ENCODE measurements at places on chromosomes 6 and 20.

- DNase-seq: no peak
Observed at GRCh38 chr20:4809707-4810106, 88.0 kb downstream of the PRND start.

- no peak for DNase-seq
Observed at GRCh38 chr6:17679726-17680125, 27.0 kb downstream of the NUP153 start.

DNA sequence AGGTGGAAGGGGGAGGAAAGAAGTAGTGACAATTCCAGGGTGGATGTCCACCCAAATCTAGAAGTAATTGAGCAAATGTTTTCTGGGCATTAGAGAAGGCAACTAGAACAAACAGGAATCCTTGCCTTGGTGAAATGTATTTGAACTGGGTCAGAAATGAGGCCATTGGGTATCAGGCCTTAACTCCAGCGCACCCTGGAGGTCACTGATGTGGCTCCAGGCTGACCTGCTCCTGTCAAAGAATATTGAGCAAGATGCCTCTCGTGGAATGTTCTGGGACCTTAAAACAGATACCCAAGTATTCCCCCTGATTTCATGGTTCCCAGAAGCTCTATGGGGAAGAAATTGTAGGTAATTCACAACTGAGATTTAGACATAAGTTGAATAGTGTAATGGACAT, 6.9 kb downstream of the HLA-DPB1 start:
- DNase-seq: no peak

GRCh38 chr6:162245830-162246420, 481.6 kb downstream of the PRKN start:
- no peak for DNase-seq

- DNase-seq: no peak
Observed at GRCh38 chr6:55866128-55866527, 9.3 kb downstream of the BMP5 start.

- no peak for DNase-seq
Observed at GRCh38 chr20:6501061-6501460, 266.4 kb upstream of the BMP2 start.

- DNase-seq: peak; percentile 15
Observed at GRCh38 chr6:43076464-43077332, 584 bp downstream of the PTK7 start.

DNA sequence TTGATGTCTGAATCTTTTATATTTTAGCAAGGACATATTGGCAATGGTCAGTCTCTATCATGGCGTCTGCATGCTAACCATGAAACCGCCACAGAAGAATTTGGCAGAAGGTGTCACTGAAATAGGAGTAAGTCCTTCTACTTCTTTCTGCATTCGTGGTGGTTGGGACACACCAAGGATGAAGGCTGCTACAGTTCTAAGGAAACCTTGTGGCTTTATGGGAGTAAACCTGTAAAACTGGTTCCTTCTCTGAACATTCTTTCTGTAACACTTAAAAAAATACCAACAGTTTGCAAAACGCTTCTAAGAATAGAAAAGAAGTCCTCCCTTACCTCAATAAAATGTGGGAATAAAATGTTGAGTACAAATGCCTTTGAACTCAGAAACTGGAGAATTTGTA, 195.3 kb downstream of the SLC24A3 start:
- no peak for DNase-seq

- DNase-seq: no peak
Observed at GRCh38 chr6:95117236-95117635, 460.1 kb upstream of the MANEA start.

DNA sequence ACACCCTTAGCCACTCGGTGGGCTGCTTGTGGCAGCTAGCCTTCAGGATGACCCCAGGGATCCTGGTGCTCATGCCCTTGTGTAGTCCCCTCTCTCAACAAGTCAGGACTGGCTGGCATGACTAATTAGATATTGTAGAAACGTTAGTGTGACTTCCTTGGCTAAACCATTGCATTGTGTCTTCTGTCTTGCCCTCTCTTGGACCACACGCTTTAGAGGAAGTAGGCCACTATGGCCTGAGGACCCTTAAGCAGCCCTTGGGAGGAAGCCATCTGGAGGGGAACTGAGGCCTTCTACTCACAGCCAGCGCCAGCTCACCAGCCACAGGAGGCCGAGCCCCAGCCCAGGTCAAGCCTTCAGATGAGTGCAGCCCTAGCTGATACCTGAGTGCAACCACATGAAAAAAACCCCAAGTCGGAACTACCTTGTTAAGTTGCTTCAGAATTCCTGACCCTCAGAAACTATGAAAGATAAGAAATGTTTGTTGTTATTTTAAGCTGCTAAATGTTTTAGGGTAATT, 10.1 kb downstream of the ANGPT4 start:
- DNase-seq: no peak

DNA sequence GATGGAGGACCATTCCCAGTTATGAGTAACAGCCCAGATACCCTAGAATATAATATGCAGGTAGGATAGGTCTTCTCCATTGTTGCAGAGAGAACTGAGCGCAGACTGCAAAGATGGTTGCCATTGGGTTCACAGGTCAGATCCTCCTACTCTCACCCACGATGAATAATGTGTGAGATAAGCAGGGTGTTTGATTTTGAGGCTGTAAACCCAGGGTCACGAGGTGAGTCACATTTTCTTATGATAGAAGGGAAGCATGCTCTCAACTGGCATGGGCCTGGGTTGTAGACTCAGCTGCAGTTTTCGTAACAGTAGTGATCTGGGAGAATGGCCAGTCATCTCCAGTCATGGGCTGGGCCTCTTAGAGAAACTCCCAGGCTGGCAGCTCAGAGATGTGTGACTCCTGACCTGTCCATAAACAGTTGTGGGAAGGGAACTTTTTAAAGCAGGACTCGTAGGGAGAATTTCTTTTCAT, 74.2 kb downstream of the CD164 start:
- DNase-seq: no peak

- DNase-seq: no peak
Observed at GRCh38 chr6:161080263-161080970, 88.8 kb downstream of the MAP3K4 start.

DNA sequence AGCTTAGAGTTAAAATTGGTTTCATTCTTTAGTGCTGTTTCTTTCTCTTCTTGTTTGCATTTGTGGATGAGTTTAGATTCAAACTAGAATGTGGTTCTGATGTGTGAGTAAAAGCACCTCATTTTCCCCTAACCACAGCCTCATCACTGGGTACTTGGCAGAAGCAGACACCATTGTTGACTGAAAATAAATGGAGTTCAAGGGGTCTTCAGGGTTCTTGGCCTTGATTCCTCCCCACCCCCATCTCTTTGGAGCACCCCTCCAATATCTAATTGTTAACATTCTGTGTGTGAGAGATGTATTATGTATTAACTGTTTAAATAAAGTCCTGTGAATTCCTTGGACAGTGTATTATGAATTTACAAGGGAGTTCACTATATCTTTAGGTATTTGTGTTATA, 59.6 kb downstream of the JARID2 start:
- DNase-seq: no peak

DNA sequence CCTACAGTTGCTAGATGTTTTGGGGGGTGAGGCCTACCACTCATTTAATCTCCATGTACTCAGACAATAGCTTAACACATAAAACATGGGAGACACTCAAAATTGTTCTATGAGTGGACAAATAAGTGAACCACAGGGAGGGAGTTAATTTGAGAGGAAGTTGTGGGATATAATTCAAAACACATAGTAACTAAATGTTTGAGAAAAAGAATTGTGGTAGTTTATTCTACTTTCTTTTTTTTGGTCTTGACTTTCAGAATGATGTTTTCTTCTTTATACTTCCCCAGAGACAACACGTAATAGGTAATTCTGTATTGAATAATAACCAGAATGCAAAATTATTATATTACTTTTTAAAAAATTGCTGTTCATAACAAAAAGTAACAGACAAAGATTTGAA, 453.8 kb downstream of the RFPL4B start:
- no peak for DNase-seq

Data from NCI-H1694 treated with DMSO at 0.1 percent for 48 hours (cell line).